Activated CD4-positive, alpha-beta T cell treated with anti-CD3 and anti-CD28 coated beads, Interleukin-2, amount 50 U/mL, for 1 hour (primary cell): ENCODE measurements at places on chromosomes 2 and 18.

DNA sequence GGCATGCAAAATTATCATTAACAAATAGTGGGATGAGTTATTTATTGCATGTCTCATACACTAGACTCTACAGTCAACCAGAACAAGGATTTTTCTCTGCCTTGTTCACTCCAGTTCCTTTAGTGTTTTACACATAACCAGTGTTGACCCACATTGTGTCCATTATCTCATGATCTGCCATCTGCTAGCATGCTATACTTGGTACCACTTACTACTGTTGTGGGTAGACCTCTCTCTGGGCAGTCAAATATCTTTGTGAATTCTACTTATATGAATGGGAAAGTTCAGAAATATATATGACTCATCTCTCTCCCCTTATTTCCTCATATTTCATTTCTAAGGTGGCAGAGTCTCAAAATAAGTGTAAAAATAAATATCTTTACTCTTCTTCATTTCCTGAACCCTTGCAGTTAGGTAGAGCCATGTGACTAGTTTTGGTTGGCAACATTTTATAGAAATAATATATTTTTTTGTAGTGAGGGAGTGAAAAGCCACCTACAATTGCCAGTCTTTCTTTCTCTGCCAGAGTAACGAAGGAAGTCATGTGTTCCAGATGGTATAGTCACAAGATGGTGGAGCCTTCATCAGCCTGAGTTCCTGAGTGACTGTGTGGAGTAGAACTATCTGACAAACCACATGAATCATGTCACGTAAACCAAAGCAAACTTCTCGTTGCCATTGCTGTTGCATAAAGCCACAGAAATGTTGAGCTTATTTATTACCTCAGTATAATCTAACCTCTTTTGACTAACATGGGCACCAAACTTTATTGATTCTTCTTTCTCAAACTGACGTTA lies 704.0 kb downstream of the RNF144A start:
- DNase-seq: no peak

DNA sequence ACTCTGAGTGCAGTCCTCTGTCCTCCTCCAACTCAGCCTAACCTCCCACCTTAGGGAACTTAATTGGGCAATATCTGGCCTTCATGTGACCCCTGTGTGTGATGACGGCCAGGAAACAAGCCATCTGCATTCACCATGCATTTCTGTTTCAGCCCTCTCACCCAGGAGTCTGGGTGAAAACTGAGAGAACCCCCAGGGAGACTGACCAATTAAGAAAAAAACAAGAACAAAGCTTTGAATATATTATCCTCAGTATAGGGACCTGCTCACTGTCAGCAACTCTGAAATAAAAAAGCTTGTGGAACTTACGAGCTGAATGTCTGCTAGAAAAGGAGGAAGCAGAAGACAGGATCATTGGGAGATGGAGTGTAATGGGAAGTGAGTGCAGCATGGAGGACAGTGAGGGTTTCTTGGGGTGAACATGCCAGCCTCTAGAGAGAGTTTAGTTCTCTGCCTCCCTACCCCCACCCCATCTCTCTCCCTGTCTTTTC lies 9.5 kb downstream of the MAPRE2 start:
- DNase-seq: no peak

- DNase-seq: no peak
Observed at GRCh38 chr18:7856733-7857132, 289.6 kb downstream of the PTPRM start.

GRCh38 chr2:38095996-38096861 lies 20.3 kb upstream of the CYP1B1 start:
- DNase-seq: no peak

DNA sequence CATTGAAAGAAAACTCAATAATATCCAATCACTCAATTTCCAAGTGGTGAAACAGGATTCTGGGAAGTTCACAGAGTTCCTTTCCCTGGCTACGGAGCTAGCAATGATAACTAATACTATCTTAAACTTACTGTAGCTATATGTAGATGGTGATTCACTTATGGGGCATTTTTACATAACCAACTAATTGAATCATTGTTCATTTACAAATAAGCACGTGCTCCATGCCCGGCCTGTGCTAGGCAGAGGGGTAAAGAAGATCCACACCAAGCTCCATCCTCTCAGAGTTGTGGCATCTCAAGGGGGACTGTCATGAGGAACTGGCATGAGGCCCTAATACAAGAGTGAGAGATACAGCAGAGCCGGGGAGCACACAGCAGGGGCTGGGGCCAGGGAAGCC lies 176.3 kb downstream of the ANKRD30B start:
- DNase-seq: no peak

DNA sequence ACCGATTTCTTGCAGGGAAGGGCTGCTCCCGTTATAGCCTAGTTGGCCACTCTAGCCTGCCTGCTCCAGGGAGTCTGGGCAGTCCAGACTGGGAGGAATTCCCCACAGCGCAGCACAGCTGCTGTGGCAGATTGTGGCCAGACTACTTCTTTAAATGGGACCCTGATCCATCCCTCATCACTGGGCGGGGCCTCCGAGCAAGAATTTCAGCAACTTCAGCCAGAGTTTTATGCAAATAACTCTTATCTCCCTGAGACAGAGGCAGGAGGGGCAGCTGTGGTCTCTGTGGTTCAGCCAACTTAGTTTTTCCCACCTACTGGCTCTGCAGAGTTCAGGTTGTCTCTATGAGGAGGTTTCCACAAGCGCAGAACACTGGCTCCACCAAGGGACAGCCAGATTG lies 1583.2 kb downstream of the SUCLG1 start:
- no peak for DNase-seq

GRCh38 chr2:171491292-171491691 lies 31.0 kb upstream of the CYBRD1 start:
- no peak for DNase-seq

DNA sequence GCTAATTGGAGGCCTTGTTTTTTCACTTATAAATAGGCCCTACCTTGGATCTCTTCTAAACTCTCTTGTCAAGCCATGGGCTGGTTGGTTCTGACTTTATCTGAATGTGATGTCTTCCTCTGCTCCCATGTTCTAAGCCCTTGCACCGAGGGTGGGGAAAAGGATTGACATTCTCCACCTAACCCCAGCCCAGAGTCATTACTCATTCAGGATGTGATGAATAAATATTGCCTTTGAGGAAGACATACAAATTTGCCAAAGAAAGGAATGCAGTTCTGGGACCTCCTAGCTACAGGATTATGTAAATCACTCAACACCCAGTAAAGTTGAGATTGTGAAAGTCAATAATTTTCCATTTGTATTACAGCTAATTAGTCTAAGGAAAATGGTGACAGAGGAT lies 142.1 kb upstream of the LYPD6 start:
- DNase-seq: no peak

GRCh38 chr2:72145289-72145657 lies 2.4 kb downstream of the CYP26B1 start:
- DNase-seq: no peak

GRCh38 chr2:108418416-108418815 lies 30.6 kb upstream of the GCC2 start:
- no peak for DNase-seq

GRCh38 chr2:55772109-55772980 lies 78.7 kb upstream of the PNPT1 start:
- DNase-seq: no peak

GRCh38 chr2:69145204-69145603 lies 132.2 kb downstream of the ANTXR1 start:
- DNase-seq: no peak

GRCh38 chr18:37298816-37299215 lies 266.8 kb downstream of the CELF4 start:
- DNase-seq: no peak

- DNase-seq: no peak
Observed at GRCh38 chr2:25790074-25790790, 88.1 kb downstream of the ASXL2 start.

GRCh38 chr2:210170196-210170445 lies 1.1 kb downstream of the KANSL1L start:
- no peak for DNase-seq

DNA sequence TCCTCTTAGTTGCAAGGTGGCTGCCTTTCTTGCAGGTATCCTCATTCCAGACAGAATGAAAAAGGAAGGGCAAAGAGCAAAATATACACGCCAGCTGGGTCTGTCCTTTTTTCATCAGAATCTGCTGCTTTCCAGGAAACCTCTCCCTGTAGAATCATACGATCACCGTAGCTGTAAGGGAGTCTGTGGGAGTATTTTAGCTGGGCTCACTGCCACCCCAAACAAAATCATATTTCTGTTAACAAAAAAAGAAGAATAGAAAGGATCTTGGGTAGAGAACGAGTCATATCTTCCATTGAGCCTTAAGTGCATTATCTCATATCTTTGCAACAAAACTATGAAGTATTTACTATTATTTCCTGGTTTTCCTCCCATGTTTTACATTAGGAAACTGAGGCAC lies 15.0 kb upstream of the TANC1 start:
- no peak for DNase-seq

GRCh38 chr2:70305531-70305930 lies 3.7 kb upstream of the FAM136A start:
- no peak for DNase-seq

- DNase-seq: no peak
Observed at GRCh38 chr2:120746144-120746543, 10.5 kb downstream of the GLI2 start.

DNA sequence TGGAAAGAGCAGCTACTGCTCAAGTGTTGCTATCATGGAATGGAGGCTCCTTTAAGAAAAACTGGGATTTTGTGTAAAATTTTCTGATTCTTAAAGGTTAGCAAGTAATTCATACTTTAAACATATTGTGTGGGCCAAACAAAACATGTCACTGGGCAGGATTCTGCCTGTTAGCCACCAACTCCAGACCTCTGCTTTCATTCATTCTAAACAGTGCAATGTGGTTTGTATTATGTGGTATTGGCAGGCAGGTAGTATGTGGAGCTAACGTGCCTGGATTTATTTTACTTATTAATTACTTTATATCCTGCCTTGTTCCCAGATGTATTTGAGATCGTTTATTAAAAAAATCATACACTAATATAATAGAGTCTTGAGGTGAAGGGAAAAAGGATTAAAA lies 1521.3 kb upstream of the ACVR2A start:
- DNase-seq: no peak

GRCh38 chr2:167028503-167028902 lies 140.2 kb downstream of the XIRP2 start:
- DNase-seq: no peak

GRCh38 chr2:201969241-201969937 lies 64.3 kb upstream of the FZD7 start:
- DNase-seq: no peak

DNA sequence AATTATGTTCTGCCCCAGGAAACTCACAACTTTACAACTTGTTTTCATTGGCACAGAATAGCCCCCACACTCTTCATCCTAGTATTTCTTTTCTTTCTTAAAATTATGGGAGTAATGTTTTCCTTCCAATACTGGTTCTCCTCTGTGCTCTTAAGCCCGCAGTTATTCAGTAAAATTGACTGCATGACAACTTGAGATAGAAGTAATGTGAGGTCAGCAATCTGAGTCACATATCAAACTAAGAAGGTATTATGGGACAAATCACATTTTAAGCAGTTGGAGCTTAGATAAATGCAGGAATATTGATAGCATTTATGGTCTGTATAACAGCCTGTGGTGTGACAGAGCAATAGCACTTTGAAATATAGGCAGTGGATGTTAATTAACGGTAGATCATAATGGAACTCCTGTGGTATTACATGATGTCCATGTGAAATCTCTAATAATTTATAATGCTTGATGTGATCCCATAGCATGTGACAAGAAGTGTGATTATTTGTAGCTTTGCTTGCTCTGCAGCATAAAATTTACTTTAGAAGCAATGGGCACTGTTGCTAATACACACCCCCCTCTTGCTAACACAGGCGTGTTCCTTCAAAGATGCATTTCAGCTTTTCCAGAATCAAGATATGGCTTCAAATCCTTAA lies 351.4 kb upstream of the CDH20 start:
- no peak for DNase-seq

GRCh38 chr2:183946193-183946592 lies 652.1 kb upstream of the ZNF804A start:
- DNase-seq: no peak

DNA sequence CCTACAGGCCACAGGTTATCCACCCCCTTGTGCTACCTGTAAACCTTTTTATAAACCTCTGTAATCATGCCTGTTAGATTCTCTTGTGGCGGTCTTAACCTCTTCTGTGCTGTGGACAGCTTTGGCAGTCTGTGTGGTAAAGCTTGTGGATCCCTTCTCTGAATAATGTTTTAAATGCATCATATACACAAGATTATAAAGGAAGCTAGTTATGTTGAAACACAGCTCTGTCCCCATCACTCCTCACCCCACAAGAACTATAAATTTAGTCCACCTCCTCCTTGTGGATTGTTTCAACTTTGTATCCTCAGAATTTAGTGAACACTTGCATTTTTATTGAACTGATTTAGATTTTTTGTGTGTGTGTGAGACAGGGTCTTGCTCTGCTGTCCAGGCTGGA lies 107.7 kb downstream of the ICA1L start:
- no peak for DNase-seq

DNA sequence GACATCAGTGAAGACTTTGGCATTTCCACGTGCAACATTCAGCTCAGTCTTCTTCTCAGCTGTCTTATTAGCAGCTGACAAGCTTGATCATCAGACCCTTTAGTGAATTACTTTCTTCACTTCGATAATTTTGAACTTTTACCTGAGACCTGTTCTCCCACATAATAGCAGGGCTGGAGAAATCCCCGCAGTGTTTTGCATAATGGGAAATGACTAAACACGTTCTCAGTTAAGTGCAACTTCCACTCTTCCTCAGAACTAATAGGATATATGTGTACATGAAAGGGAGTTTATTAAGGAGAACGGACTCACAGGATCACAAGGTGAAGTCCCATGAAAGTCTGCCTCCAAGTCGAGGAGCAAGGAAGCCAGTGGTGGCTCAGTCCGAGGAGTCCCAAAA lies 28.8 kb upstream of the MBP start:
- DNase-seq: no peak

GRCh38 chr18:40109252-40110049 lies 1845.6 kb upstream of the PIK3C3 start:
- no peak for DNase-seq

DNA sequence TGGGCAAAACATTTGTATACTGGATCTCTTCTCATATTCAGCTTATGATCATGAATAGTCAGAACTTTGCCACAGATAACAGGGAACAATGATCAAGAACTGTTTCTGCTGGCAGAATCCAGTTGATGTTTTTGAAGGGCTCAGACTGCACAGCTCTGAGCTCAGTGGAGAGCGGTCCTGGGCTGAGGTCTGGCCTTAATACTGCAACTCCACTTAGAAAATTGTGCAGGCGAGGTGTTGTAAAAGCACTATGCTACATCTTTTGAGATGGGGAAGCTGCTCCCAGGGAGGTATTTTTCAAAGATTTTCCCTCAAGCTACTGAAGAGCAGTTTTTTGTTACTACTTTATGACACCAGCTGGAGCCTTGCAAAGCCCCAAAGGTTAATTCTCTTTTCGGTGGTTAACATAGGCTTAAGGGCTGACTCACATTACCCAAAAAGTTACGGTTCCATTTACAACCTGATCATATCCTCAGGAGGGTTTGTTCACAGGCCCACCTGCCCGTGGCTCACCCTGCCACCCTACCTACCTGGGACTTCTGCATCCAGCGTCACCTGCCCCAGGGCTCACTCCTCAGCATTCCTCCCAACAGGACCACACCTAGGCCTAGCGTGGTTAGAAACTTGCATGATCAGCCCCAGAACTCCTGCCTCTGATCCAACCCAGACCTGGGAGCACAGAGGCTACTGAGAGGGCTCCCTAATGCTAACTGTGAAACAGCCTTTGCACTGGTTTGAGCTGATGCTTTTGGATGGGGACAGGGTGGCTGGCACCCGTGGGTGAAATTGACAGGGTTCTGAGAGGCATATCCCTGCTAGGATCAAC lies 114.4 kb downstream of the NCK2 start:
- no peak for DNase-seq
